ENCODE measurements at places on chromosomes 13 and 19. TPM values are rescaled to one million over a fixed set of nuclear protein-coding genes. Genes with fewer than 3 reads are reported as not detected.

PEPD gene
- total RNA-seq = 86.6 TPM

OR4F17 gene
- not detected for total RNA-seq

ADGRE3 gene
- total RNA-seq = not detected

LAIR1 gene
- 16.1 TPM for total RNA-seq

DNA sequence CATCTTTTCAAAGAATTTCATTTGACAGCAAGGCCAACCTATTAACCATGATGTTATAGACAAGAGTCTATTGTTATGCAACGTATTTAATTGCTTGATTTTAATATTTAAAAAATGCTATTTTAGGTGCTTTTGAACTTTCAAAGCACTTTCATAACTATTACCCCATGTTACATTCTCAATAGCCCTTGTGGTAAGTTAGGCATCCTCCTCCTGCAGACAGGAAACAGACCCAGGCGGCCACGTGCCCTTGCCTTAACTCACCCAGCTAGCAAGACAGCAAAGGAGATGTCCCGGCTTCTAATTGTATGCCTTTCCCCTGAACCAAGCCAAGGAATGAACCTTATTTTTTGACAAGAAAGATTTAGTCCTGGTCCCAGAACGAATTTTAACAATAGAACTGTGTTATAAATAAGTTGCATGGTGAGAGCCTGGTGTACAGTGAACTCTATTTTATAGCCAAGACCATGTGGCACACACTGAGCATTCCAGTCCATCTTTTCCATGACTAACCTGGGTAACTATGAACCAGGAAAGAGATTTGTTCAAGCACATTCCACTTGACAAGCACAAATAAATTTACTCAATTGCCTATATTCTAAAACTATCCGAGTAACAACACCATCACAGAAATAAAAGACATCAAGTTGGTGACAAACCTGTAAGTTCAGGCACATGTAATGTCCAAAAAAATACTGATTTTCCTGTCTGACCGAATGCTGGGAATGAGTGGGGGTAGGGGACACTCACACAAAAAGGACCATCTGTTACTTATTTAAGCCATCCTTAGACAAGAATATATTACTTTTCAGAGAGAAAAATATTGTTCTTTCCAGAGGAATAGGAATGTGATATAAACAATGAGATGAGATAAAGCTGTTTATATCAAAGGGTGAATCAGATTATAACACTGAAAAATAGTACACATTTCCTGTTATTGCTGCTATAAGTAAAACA lies 163.0 kb downstream of the EFNB2 start:
- DNase-seq = no peak

DNA sequence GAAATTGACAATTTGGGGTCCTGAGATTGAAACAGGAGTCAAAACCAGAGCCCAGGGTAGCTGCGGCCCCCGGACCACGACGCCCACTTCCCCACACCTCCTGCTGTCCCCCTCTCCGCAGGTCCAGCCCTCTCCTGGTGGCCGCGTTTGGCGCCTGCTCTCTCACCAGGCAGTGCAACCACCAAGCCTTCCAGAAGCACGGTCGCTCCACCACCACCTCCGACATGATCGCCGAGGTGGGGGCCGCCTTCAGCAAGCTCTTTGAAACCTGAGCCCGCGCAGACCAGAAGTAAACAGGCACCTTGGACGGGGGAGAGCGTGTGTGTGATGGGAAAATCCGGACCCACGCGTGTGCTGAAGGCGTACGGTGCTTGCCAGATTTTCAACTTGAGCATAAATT lies 22.9 kb downstream of the NAXD start:
- DNase-seq = no peak

DNA sequence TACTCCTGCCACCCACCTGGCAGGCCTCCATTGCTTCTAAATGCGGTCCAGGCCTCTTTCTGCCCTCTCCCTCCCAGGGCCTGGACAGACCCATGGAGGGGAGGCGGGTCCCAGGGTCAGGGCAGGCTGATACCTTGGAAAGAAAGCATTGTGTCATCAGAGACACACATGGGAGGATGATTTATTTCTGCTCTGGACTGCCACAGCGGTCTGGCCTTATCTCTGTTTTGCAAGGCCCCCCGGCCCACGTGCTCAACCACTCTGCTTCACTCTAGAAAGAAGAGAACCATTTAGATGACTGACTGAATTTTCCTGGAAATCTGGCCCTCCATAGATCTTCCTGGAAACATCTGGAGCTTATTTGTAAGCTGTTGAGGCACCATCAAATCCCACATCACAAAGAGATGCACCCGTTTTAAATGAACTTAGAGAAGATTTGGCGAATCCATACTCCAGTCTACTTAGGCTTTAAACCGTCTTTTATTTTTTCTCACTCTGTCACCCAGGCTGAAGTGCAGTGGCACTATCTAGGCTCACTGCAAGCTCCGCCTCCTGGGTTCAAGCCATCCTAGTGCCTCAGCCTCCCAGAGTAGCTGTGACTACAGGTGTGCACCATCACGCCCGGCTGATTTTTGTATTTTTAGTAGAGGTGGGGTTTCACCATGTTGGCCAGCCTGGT lies 48.3 kb upstream of the URI1 start:
- no peak for DNase-seq

DNA sequence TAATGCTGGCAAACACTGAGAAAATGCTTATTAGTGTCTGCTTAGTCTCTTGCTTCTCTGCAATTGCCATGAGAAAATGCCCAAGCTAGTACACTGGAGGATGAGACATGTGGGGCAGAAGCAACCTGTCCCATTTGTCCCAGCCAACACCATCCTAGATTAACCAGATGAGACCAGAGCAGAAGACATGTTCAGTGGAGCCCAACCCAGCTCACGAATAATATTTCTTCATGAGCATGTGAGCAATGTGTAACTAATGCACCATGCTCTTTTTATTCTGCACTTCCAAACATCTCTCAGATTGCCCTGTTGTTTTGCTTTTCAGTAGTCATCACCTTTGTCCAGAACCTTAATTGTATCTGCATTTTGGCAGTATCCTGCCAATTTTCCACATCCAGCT lies 21.4 kb downstream of the KL start:
- DNase-seq = no peak

DNA sequence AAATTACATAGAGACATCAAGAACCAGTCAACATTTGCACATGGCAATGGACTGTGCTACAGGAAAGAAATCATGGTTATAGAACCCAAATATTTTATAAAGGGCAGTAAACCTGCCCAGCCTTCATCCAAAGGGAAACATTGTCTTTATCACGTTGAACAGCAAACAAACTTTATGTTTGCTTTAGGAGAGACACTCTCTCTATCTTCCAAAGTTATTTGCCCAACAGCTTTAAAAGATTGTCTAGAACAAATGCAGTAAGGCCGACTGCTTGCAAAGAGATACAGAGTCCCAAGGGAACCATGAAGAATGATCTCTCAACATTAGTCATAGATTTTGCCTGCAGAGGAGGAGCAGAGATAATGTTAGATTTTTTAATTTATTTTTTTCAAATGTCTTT lies 1323.5 kb upstream of the SLC10A2 start:
- no peak for DNase-seq

- no peak for DNase-seq
Measured at GRCh38 chr13:93045836-93046235, 180.8 kb upstream of the GPC6 start.

GRCh38 chr19:31351056-31351854 lies 2.0 kb upstream of the TSHZ3 start:
- DNase-seq = no peak

DNA sequence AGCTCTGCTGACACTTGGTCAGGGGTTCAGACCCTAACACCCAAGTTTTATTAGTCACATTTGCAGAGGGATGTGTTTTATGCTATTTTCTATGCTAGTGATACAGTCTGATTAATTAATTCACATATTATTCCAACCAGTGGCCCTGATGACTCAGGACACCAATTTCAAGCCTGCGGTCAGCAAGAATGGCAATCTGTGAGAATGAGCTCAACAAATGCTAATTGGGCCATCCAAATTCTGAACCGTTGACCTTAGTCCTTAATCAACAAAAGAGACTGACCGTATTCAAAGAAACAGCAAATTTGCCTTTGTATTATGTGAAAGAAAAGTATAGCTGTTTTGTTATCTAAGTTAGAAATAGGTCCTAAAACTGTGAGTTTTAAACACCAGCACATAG lies 9.6 kb upstream of the KL start:
- DNase-seq = no peak

GRCh38 chr13:42699912-42700311 lies 81.5 kb upstream of the FAM216B start:
- DNase-seq = no peak

- DNase-seq = no peak
Measured at GRCh38 chr13:81275666-81276258, 934.8 kb upstream of the SPRY2 start.

GRCh38 chr13:40787062-40787461 lies 2.3 kb upstream of the SLC25A15 start:
- DNase-seq = no peak

DNA sequence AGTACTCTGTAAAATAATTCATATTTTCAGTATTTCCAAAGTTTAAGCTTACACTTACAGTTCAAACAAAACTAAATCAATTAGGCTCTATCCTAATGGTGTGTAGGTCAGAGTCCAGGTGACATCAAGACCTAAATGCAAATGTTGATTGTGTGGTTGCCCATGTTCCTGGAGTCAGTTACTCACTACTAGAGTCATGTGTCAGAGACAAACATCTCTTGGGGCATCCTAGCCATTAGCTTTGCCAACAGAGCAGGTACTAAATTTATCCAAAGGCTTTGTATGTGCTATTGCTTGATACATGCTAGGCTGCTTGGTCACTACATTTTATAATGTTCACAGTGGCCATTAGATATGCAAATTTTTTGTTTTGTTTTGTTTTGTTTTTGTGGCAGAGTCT lies 11.7 kb downstream of the SPRY2 start:
- no peak for DNase-seq

GRCh38 chr13:113553511-113554332 lies 30.8 kb upstream of the TFDP1 start:
- DNase-seq = peak; percentile 39

DNA sequence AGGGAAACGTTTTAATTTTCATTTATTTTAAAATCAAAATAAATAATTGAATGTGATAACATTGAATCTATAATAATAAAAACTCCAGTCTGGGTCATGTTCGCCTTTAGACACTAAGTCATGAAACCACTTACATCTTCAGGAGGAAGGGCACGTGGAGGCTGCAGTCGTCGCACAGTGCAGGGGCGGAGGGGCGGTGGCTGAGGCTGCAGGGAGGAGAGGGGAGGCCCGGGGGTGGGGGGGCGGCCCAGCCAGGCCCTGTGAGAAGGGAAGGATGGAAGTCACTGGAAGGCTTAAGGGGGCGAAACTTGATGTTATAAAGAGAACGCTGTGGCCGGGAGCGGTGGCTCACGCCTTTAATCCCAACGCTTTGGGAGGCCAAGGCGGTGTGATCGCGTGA lies 14.9 kb upstream of the LATS2 start:
- DNase-seq = no peak

DNA sequence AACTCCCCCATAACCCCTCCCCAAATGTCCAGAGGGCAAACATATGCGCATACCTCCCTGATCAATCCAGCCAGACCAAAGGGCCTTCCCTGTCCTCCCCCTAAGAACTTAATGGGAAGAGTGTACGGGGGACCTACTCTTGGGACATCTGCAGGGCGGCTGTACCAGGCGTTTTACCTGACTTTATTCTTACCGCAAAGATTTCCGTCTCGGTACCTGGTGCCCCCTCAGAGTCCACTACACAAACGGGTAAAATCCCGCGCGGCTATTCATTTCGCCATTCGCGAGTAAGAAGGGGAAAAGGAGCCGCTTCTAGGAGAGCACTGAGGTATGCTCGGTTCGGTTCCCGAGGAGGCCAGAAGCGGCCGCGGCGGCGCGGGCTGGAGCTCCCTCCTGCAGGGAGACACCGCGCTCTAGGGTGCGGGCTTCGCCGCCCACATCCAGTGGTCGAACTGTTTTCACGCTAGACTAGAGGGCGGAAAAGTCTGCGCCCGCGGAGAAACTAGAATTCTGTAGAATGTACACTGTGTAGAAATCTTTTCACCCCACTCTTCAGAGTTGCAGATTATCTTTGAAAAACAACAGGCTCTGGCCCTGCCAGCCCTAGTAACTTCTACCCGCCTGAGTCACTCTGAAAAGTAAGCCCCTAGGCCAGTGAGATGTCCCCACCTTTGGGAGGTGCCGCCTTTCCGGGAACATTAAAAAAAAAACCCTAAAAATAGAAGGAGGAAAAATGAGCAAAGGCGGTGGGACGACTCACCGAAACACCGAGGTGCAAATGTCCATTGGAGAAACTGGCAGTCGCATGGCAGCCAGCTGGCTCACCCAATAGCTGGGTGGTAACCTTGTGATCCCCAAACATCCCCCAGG lies 3.8 kb upstream of the TSHZ3 start:
- no peak for DNase-seq

DNA sequence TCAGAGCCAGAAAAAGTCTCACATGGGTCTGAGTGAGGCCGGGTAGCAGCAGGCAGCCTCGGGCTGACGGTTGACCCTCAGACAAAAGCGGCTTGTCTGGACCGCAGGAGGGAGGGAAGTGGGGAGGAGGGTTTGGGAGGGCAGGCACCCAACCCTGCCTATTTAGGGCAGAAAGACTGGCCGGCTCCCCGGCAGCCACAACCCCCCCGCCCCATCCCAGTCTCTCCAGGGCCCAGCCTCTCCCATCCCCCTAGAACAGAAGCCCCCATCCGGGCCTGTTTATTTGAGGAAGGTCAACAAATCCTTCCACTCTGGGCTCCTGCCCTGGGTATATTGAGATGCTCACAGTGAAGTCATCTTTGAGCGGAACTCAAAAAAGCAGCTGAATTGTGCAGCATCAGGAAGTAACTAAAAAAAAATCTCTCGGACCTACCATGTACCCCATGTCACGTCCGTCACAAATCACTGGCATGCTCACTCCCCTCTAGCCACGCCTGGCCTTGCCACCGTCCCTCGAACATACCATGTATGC lies 6.3 kb downstream of the DACT3 start:
- DNase-seq = no peak

DNA sequence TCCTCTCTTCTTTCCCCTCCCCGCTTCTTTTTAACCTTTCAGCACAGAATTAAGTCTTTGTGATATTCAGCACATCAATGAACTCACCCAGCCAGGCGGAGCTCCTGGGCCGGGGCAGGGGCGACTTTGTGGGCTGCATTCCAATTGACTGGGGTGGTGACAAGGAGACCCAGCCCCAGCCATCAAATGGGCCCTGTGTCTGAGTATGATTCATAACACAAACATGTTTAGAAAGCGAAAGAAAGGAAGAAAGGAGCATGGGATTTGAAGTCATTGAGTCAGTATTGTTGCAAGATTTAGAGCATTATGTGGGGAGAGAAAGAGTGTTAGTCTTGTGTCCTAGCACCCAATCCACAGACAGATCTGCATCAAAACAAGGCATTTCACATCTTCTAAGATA lies 185.3 kb downstream of the LHFPL6 start:
- DNase-seq = no peak

- no peak for DNase-seq
Measured at GRCh38 chr13:93411186-93411680, 184.6 kb downstream of the GPC6 start.

DNA sequence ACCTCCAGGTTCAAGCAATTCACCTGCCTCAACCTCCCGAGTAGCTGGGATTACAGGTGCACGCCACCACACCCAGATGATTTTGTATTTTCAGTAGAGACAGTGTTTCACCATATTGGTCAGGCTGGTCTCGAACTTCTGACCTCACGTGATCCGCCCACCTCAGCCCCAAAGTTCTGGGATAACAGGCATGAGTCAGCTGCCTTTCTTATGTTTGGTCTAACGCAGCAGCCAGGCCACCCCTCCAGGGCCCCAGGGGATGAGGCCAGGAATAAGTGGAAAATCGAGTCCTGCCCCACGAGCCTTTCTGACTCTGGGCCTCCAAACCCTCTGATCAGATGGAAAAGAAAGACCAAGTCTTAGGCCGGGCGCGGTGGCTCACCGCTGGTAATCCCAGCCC lies 44.5 kb downstream of the CERS4 start:
- DNase-seq = no peak
